ENCODE measurements at places on chromosomes 5 and 9.

- no peak for DNase-seq
These were observed 303.1 kb upstream of the CDH6 start for GRCh38 chr5:30890377-30890776.

- peak; percentile 87 for DNase-seq
These were observed 26.1 kb downstream of the IDNK start for GRCh38 chr9:83649080-83649479.

GRCh38 chr5:129899454-129899853 lies 4.8 kb upstream of the CHSY3 start:
- DNase-seq = peak; percentile 20

GRCh38 chr5:14678773-14679334 lies 14.3 kb downstream of the OTULIN start:
- DNase-seq = no peak

DNA sequence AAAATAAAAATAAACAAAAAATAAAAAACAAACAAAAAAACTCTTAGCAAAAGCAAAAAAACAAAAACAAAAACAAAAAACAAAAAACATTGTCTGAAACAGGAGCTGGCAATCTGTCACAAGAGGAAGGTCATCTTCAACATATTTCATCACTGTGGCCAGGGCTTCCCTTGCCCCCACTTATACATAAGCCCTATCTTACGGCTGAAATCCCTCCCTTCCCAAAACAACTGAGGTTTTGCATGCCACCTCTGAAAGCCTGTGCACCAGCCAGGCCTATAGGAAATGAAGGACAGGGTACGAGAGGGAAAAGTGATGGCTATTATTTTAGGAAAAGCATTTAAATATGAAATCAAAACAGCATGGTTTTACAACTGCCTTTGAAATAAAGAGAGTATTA lies 10.8 kb downstream of the MTMR12 start:
- no peak for DNase-seq

Data from erythroblast (primary cell).